ENCODE measurements at places on chromosomes 6 and 20.

DNA sequence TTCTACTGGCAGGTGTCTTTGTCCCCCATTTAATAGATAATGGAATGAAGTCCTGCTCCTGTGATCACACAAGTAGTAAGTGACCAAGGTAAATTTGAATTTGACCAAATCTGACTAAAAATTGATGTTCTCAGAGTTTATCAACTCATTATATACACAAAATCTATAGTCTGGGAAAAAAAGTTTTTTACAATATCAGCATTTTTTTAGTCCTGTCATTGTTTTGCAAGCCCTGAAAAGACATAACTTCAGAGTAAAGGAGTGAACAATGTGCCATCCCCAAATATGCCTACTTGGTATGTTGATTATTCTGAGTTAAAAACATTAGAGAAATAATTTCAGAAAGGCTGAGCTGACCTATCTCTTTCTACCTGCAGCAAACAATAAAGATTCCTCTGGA is 114.2 kb downstream of the C6orf58 start:
- DNase-seq = no peak

DNA sequence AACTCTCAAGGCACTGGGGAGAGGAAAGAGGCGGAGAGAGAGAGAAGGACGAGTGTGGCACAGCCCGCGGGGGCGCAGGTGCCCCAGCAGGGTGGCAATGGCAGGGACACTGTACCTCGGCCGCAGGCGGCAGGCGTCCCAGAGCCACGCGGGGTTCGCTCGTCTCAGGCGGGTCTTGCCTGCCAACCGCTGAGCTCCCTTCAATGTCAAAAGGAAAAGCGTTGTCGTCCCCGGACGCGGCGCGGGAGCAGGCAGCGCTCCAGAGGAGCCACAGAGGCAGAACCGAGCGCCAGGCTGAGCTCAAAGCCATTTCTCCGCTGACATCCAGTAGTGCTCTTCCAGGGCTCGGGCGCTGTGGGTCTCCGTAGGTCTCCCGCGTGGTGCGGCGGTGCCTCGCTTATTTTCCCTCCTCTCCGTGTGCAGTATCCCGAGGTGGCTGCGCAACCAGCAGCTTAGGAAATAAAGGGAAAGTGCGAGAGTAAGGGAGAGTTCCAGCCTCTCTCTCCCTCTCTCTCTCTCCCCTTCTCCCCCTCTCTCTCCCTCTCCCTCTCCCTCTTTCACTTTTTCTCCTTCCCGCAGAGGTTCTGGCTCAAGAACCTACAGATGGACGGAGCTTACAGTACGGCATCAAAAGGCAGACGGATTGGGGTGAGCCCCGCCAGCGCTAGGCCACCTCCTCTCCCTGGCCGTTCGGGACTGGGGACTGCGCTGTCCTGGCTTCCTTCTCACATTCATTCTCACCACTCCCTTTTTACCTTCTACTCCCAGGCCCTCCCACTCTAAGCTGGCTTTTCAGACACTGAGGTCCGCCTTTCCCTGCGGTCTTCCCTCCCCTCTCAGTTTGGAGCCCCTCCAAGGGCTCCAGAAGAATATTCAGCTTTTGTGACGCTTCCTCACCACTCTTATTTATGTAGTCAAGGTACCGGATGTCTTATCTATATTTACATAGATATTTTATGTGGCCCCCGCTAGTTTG is at the start of gene LAMA4:
Gene LAMA4 (minus strand): TSS at position 727 of the 976 bp plus-strand sequence. CDS start 417 bp downstream, at position 310.
- peak; percentile 22 for DNase-seq

- no peak for DNase-seq
Measured at GRCh38 chr20:25219365-25219764, 23.9 kb downstream of the ENTPD6 start.

- no peak for DNase-seq
Measured at GRCh38 chr6:321158-321438, 28.8 kb downstream of the DUSP22 start.

- DNase-seq = no peak
Measured at GRCh38 chr20:3698591-3699001, 13.8 kb downstream of the SIGLEC1 start.

GRCh38 chr6:70060680-70061079 is 194.3 kb downstream of the COL19A1 start:
- DNase-seq = no peak

GRCh38 chr6:146997062-146997461 is 207.2 kb upstream of the STXBP5 start:
- no peak for DNase-seq

DNA sequence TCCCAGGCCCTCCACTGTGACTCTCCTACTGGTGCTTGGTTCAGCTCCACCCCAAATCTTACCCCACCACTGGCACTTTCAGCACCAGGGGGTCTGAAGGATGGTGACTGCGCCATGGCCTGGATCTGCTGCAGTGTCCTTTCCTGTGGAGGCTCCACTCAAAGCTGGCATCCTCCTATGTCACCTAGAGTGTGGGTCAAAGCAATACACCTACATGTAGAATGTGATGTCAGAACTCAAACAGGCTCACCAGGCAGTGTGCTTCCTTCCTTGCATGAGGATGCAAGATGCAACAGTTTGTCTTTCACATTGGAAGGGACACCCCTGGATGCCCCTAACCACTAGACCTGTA is 32.8 kb upstream of the MICB start:
- DNase-seq = no peak

DNA sequence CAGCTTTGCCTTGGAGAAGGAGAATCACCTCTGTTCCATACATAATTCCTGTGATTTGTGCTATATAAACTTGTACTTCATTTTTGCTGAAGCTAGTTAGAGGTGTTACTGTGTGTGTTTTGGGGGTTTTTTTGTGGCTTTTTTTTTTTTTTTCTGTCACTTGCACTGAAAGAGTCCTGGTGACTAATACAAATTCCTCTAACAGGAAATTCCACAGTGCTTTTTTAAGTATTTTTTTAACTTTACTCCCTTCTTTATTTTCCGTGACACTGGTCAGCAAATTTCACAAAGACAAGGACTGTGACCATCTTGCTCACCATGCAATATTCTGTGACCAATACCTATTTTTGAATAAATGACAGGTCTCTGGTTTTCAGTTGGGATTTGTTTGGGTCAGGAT is 110.5 kb downstream of the ISM1 start:
- peak; percentile 59 for DNase-seq

DNA sequence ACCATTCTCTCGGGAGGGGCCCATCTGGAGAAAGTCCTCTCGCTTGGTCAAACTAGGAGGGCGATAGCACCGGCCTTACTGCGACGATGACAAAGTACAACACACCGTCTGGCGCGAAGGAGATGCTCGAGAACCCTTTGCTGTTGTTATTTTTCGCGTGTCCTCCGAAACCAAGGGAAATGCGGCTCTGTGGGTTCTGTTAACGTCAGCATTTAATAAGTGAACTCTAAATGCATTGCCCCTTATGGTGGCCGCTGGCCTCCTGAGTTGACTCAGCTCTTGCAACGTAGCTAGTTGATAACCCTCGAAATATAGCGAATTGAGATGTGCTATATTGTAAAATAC is 577 bp upstream of the SCAND1 start:
- peak; percentile 44 for DNase-seq

- DNase-seq = no peak
Measured at GRCh38 chr20:19451231-19451922, 238.9 kb downstream of the SLC24A3 start.

GRCh38 chr6:88499845-88500699 is 333.9 kb upstream of the CNR1 start:
- no peak for DNase-seq

DNA sequence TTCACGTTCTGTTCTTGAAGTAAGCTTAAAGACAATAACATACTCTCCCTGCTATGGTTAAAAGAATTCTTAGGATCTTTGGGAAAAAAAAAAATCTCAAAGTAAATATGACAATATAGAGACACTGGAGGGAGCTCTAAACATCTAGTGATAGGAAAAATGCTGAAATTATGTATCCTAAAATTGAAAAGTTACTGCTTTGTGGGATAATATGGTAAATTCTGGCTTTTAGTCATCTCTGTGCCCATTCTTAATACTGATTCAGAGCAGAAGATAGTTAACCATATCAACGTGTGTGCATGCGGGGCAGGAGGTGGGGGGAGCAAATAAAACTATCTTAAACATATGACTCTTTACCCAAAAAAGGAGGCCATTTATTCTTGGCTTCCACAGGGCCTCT is 165.4 kb downstream of the GMPR start:
- no peak for DNase-seq

DNA sequence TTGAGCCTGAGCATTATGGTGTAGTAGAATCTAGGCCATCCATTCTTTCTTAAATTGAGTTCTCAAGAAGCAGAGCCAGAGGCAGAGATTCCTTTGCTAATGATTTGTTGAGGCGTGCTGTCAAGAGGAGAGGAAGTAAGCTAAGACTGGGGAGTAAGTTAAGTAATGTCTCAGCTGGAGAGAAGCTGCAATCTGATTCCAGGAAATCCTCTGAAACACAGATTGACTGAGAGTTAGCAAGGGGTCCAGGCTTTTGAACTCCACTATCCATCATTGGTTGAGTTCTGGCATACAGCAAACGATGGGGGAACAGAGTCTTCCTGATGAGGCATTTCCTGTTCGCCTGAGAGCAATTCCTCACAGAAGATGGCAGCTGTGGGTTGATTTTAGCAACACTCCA is 207.4 kb upstream of the RAB32 start:
- DNase-seq = no peak

DNA sequence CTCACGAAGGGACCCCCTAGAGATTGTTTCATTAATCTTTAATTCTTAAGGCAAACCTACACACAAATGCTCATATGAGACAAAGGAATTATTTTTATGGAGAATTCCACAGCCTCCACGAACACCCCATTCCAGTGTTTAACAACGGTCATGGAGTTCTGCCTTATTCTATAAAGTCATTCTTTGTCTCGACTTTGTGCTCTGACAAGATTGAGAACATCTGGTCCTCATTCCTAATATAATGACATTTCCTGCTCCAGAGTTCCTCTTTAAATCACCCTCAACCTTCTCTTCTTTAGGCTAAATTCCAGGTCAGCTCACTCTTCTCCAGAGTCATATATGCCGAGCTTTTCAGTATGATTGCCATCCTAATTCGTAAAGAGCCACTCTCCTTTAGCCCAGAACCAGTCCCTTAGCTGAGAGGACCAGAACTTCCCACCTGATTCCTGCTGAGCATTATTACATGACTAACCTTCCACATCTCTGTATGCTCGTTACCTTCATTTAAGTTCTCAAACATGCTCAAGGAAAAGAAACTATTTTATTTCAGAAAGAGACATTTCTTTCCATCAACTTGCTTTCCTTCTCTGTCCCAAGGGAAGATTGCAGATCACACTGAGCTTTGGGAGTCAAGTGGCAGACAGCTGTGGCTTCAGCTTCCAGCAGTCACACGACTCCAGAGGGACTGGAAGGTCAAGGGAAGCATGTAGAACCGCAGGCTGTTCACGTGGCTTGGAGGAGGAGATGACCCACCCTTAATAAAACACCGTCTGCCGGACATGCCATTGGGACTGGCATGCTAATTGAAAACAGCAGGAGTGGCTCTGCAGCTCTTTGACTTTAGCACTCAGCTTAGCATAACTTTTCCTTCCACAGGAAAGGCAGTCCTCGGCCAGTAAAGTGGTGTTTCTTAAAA is 467.1 kb upstream of the HSF2 start:
- no peak for DNase-seq
